Gastrocnemius medialis (tissue), 4 donors: ENCODE measurements at places on chromosomes 4 and X.

DNA sequence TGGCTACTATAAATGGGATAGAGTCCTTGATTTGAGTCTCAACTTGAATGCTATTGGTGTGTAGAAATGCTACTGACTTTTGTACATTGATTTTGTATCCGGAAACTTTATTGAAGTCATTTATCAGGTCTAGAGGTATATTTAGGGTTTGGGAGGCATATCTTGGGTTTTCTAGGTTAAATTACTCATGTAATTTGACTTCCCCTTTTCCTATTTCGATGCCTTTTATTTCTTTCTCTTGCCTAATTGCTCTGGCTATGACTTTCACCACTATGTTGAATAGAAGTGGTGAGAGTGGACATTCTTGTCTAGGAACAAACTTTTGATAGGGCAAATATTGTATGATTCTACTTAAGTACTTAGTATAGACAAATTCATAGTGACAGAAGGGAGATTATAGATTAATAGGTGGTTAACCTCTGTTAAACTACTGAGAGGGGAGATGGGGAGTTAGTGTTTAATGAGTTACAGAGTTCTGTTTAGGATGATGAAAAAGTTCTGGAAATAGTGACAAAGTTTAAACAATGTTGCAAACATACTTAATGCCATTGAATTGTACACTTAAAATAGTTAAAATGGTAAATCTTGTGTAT is 22.8 kb upstream of the HSPA4L start:
- no peak for DNase-seq

DNA sequence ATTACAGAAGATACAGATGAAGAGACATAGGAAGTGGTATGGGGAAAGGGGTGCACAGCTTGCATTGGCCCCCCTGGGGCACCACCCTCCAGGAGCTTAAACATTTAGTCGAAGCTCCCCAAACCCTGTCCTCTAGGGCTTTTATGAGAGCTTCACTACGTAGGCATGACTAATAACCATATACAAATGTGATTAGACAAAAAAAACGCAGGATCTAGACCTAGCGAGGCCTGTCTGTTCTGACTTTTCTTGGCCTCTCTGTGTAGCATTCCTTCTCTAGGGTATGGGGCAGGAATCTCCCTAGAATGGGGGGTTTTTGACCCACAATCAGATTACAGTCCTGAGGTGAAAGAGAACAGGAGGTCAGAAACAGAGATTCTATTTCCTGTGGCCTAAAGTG is 293.7 kb upstream of the GALNTL6 start:
- DNase-seq = no peak

GRCh38 chr4:135601351-135601750 is 1399.8 kb upstream of the PABPC4L start:
- no peak for DNase-seq

DNA sequence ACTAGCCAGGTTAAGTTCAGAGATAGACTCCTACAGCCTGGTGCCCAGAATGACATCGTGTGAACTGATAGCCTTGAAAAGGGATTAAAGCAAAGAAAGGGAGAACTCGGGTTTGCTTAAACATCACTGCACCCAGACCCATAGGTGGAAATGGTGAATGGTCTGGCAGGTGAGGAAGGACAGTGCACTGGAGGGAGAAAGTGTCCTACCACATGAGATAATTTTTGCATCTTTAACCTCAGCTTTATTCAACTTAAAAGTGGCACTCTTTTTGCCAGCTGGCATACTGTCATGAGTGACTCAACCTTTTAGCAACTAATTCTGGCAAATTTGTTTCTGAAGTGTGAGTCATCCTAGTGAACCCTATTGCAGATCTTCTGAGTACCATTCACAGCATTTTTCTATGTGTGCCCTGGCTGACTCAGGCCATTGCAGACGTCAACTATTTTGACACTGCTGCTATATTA is 53.0 kb upstream of the DAPP1 start:
- DNase-seq = no peak

GRCh38 chrX:40243755-40244515 is 146.2 kb upstream of the BCOR start:
- DNase-seq = no peak

- DNase-seq = no peak
These were observed 369.5 kb downstream of the CHIC1 start for GRCh38 chrX:73932522-73932921.

GRCh38 chr4:75254745-75255144 is 259.5 kb downstream of the RCHY1 start:
- no peak for DNase-seq

GRCh38 chr4:113987382-113987941 is 8.0 kb upstream of the ARSJ start:
- DNase-seq = no peak

DNA sequence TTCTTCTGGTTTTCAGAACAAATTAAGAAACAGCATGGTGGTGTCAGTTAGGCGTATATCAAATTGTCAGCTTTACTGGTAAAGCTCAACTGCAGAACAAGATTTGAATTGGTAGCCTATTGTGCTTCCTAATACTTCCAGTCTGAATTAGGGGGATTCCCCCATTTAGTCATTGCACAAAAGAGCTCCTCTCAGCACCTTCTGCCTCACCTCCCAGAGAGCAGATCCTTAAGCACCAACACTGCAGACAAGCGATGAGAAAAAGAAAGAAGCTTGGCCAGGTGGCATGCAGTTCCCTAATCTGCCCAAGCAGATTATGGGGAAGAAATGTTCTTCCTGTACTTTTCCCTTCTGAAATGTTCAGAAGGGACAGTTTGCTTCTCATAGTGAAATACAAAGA is 9.2 kb downstream of the MAP9 start:
- no peak for DNase-seq

DNA sequence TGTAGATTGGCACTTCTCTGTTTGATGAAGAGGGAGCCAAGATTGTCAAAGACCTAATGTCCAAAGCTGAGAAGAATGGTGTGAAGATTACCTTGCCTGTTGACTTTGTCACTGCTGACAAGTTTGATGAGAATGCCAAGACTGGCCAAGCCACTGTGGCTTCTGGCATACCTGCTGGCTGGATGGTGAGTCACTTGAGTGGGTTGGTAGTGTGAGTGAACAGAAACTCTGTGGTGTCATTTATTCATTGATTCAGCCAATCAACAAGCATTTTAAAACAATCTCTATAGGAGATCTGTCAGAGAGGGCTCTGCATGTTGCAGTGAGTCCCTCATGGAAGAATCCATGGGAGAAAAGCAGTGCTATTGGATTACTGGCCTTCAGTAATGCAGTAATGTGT is 16.3 kb downstream of the TAF9B start:
- no peak for DNase-seq

- no peak for DNase-seq
These were observed 645.9 kb downstream of the PCDH7 start for GRCh38 chr4:31366041-31366440.

- DNase-seq = peak; percentile 60
These were observed 11.7 kb upstream of the BCOR start for GRCh38 chrX:40109288-40110008.

DNA sequence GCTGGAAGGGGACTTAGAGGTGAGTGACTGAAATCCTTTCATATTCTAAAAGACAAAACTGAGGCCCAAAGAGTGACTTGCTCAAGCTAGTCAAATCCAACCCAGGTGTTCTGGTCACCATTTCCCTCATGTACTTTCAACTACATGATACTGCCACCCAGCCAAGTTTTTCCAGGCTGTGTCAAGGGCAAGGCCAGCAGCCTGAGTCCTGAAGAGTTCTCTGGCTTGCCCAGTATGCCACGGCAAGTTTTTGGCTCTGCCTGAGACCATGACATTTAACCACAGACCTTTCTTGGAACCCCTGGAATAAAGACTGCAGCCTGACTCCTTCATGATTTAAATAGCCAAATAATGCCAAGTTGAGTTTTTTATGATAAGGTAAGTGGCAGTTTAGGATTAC is 10.7 kb upstream of the TMEM164 start:
- peak; percentile 60 for DNase-seq

GRCh38 chr4:8888856-8889255 is 17.2 kb upstream of the HMX1 start:
- no peak for DNase-seq

- DNase-seq = no peak
These were observed 49.0 kb upstream of the EGFL6 start for GRCh38 chrX:13520351-13520750.

DNA sequence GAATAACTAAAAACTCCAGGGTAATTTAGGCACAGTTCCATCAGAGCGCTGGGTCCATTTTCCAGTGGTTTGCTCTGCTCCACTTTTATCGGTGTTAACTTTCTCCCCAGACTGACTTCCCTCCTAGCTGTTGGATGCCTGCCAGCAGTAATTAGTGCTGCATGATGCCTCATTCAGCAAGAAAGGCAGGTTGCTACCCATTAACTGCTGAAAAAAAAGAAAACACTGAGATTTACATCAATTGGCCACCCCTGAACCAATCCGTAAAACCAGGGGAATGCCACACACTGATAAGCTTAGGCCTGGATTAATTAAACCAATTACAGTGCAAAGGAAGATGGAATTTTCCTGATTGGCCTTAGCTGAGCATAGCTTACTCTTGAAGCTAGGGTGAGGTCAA is 182.4 kb upstream of the CXXC4 start:
- no peak for DNase-seq

DNA sequence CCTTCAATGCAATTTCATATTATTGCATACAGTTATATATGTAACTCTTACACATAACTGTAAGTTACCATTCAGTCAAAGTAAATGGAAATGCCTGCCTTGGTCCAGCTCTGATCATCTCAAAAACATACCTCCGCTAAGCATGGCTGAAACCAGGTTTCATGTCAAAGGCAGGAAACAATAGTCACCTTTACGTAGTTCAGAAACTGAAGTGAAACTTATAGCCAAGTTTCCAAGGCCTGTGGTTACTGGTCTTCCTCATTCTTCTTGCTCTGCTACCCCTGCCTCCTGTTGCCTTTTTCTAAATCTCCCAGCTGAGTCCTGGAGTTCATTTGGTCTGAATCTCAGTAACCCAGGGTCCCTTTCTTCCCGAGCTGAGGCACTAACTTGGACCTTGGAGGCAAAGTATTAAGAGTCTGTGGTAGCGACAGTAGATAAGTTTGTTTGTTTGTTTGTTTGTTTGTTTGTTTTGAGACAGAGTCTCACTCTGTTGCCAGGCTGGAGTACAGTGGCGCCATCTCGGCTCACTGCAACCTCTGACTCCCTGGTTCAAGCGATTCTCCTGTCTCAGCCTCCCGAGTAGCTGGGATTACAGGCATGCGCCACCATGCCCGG is 30.8 kb downstream of the DAPP1 start:
- no peak for DNase-seq

DNA sequence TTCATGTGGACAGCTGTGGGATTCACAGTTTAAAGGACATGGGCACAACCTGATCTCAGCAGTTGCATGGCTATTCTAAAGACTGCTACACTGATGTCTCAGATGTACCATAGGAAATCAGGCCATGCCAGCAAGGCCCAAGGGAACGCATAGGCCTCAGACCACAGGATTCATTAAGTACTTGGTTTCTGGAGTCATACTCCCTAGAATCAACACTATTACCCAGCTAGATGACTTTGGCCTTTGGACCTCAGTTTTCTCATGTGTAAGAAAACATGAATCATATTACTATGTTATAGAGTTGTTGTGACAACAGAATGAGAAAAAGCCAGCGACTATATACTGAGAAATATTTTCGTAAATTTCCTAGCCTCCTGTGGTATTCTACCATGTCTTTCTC is 67.9 kb downstream of the NHS start:
- DNase-seq = no peak

DNA sequence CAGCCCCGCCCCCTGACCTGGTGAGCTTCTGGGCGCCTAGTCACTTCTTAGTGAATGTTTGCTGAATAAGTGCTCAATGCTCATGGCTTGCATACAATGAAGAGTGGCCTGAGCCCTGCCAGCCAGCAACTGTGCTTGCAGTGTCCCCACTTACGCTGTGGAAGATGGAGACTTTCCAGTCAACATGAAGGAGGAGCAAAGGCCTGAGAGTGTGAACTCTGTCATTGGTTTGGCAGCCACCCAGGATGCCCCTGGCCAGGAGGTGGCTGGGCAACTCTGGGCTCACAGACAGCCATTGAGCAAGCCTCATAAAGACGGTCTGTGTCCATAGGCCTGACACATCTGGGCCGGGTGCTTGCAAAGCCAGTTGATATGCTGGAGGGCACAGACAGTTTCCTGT is 72.1 kb upstream of the MAMLD1 start:
- DNase-seq = no peak

DNA sequence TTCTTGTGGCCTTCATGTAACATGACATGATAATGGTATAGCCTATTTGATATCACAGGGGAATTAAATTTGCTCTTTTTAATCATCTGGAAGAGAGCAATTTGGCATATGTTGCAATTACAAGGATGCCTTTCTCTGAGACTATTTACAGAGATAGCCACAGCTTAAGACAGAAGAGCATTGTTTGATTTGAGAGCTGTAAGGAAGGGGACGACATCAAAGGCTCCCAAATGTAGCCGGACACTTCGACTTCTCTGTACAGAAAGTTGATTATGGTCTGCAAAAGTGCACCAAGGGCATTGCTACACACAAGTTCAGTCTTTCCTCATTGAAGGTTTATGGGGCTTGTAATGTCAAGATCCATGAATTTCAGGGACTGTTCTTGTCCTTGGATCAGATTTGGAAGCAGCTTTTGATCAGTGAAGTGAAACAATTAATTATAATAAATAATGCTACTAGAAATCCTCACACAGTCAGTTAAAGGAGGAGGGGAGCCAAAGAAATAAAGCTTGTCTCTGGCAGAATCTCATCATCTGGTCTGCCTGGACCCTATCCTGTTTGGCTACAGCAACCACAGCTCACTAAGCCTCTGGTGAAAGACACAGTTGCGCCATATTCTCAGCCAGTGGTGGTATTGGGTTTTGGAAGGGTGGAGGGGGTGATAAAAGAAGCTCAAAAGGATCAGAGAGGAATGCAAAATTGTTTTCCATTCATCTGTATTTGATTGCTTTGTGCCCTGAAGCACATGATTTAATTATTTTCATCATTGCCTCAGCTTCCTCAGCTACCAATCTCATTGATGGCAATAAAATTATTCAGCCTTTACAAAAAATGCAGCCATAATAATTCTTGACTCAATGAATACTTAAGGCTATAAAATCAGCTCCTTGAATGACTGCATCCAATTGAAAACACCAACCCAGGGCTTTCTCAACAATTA is 654.3 kb upstream of the LCORL start:
- no peak for DNase-seq

GRCh38 chr4:77903186-77903585 is 40.6 kb downstream of the MRPL1 start:
- DNase-seq = no peak

DNA sequence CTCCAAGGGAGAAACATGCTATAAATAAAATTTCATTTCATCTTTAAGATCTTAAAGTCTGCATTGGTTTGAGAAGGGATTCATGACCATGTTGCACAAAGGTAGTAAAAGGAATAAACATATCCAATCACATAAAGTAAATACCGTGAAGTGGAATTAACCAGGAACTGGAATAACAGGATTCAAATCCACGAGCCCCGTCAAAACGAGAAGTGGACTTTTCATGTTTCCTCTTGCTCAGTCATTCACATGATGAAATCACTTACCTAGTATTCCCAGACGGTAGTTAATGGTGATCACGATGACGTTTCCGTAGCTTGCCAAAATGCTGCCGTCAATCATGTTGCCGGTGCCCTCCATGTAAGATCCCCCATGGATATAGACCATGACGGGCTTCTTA is 199.7 kb downstream of the NLGN4X start:
- no peak for DNase-seq
